Astrocyte of the spinal cord (primary cell): ENCODE measurements at places on chromosomes 4 and X.

DNA sequence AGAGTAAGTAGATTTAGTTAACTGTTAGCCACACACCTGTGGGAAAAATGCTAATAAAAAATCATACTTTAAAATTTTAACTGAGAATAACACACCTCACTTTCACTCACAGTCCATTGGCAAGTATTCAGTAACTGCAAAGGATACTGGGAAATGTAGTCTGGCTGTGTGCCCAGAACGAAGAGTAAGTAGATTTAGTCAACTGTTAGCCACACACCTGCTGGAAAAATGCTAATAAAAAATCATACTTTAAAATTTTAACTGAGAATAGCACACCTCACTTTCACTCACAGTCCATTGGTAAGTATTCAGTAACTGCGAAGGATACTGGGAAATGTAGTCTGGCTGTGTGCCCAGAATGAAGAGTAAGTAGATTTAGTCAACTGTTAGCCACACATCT is 178.4 kb upstream of the NWD2 start:
- DNase-seq: no peak

DNA sequence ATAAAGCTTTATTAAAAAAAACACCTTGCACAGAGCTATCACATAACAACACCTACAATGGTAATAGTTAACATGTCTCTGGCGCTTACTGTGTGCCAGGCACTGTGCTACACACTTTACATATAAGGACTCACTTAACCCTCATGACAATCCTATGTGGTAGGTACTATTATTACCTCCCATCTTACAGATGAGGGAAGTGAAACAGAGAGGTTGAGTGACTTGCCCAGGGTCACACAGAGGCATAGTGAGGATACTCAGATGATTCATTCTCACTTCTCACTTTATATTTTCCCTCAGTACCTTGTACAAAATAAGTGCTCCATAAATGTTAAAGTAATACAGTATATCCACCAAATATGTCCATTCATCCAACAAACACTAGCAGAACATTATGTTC is 43.4 kb upstream of the IQSEC2 start:
- no peak for DNase-seq

GRCh38 chr4:4752025-4752424 is 107.4 kb upstream of the MSX1 start:
- DNase-seq: no peak

DNA sequence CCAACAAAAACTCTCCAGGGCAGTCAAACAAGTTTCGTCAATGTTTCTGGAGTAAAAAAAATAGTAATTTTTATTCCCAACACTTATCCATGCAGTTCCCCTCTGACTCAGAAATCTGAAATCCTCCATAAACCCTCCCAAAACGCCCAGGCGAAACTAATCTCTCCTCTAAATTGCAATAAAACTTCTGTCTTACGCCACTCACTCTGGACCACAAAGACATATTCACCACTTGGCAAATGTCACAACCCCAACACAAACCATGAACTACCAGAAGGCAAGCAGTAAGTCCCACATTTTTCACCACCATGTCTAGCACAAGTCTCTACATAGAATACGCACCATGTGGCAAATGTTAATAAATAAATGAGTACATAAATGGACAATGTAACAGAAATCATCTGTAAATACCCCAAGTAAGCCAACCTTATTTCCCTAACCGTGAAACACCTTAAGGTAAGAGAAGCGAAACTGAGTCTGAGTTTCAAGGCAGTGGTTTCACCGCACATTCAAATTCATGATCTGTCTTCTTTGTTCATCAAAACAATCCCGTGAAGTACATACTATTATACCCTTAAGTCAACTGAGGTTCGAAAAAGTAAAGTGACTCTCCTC is 1.6 kb downstream of the PAPSS1 start:
- DNase-seq: no peak

- DNase-seq: no peak
These were observed 33.0 kb downstream of the TSPAN5 start for GRCh38 chr4:98625399-98625798.
